Activated CD8-positive, alpha-beta memory T cell treated with anti-CD3 and anti-CD28 coated beads, Interleukin-2, amount 10 ng/mL, durations not matched to agents 7 days and 5 days (primary cell): ENCODE measurements at places on chromosomes 11 and 22.

DNA sequence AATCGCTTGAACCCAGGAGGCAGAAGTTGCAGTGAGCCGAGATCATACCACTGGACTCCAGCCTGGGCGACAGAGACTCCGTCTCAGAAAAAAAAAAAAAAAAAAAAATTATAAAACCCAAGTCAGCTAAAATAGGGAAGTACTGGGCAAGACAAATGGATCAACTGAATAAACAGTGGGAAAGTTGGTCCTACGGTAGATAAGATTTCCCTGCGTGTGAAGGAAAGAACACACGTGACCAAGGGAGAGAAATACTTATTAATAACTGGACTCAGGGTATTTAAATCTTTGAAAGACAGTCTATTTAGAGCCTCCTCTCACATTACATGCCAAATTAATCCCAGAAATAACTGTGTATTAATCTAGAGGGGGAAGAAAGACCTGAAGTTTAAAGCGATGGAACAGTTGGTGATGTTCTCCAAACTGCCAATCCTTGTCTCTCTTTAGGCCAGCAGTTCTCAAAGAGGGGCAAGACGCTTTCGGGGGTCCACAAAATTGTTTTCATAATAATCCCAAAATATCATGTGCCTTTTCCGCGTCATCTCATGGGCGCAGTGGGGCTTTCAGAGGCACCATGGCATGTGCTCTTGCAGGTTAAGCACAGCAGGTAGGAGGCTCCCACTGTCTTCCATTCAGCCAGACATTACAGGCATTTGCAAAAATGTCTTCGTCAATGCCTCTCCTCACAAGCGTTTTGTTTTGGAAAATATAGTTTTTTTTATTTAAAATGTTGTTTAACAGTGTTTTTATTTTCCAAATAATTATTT is 6.6 kb downstream of the RTL6 start:
- no peak overlapping the region for H3K4me3 ChIP-seq
- DNase-seq = no peak
- peaks cover 22% of the 10 kb centered on the region for H3K4me1 ChIP-seq
- no peak overlapping the region for H3K27ac ChIP-seq
- H3K36me3 ChIP-seq = peaks cover 1% of the 10 kb centered on the region

DNA sequence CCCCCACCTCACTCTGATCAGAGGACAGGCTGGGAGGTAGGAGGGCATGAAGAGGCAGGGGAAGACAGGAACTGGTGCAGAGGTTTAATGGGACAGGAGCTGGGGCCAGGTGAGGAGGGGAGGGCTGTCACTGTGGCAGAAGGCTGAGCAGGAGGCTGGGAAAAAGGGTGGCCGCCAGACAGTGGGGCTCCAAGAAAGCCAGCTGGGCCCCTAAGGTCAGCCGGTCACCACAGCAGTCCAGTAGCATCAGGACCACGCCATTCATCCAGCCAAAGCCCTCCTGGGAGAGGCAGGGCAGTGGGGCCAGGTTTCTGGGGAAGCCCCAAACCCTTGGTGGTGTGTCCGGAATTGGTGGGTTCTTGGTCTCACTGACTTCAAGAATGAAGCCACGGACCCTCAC is 8.5 kb upstream of the TREH start:
- H3K36me3 ChIP-seq = no peaks in the 10 kb centered on the region
- no peak overlapping the region for H3K27ac ChIP-seq
- DNase-seq = no peak
- peaks cover 25% of the 10 kb centered on the region for H3K27me3 ChIP-seq

DNA sequence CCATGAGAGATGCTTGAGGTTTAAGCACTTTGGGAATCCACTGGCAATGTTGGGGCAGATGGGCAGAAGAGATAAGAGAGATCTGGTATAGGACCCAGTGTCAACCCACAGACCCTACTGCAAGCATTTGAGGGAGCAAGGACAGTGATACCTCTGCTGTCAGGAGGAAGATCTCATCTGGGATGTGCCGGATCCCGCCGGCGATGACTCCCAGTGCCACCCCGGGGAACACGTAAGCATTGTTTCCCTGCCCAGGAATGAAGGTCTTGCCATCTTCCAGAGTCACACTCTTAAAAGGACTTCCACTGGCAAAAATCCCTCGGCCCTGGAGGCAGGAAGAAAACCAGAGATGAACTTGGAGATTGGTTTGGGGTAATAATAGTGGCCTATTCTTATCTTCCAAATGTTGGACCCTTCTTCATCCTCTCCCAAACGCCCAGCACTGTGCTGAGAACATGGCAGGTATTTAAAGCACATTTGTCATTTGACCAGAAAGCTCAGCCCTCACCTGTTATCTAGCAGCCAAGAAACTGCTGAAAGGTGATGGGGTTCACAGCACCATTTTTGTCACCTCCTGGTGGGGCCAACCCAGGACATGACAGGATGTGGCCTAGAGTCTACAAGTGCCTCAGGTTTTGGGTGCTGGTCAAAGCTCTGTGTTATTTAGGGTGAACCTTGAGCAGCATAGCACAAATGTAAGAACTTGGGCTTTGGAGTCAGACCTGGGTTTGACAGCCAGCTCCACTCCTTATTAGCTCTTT is 71.7 kb downstream of the CCDC81 start:
- H3K27ac ChIP-seq = peak overlapping the region; percentile 67
- H3K4me3 ChIP-seq = no peak overlapping the region
- DNase-seq = peak; percentile 78
- H3K4me1 ChIP-seq = peaks cover 21% of the 10 kb centered on the region
- H3K36me3 ChIP-seq = peaks cover 10% of the 10 kb centered on the region

- peaks cover 51% of the 10 kb centered on the region for H3K4me1 ChIP-seq
- peaks cover 24% of the 10 kb centered on the region for H3K36me3 ChIP-seq
- H3K4me3 ChIP-seq = no peak overlapping the region
- H3K27me3 ChIP-seq = no peaks in the 10 kb centered on the region
Measured at GRCh38 chr11:74001822-74002286, 7.0 kb downstream of the UCP3 start.

GRCh38 chr22:29519996-29520395 is 33.6 kb downstream of the THOC5 start:
- no peak overlapping the region for H3K27ac ChIP-seq
- no peak overlapping the region for H3K4me3 ChIP-seq
- DNase-seq = no peak
- peaks cover 46% of the 10 kb centered on the region for H3K36me3 ChIP-seq

GRCh38 chr22:29204455-29205183 is 1.1 kb upstream of the EMID1 start:
- H3K4me1 ChIP-seq = peaks cover 32% of the 10 kb centered on the region
- H3K36me3 ChIP-seq = no peaks in the 10 kb centered on the region
- H3K27ac ChIP-seq = no peak overlapping the region

GRCh38 chr11:73391665-73392064 is 15.5 kb downstream of the RELT start:
- no peak overlapping the region for H3K4me3 ChIP-seq
- no peaks in the 10 kb centered on the region for H3K27me3 ChIP-seq
- peaks cover 5% of the 10 kb centered on the region for H3K36me3 ChIP-seq
- no peak overlapping the region for H3K27ac ChIP-seq
- no peak for DNase-seq
- peaks cover 12% of the 10 kb centered on the region for H3K4me1 ChIP-seq

- no peak for DNase-seq
- peaks cover 11% of the 10 kb centered on the region for H3K27me3 ChIP-seq
- peaks cover 6% of the 10 kb centered on the region for H3K4me1 ChIP-seq
- H3K4me3 ChIP-seq = no peak overlapping the region
- H3K27ac ChIP-seq = no peak overlapping the region
Measured at GRCh38 chr22:28869736-28870135, 13.6 kb upstream of the ZNRF3 start.

GRCh38 chr11:10294290-10294953 is 403 bp upstream of the SBF2 start:
- peak overlapping the region; percentile 70 for H3K4me3 ChIP-seq
- peaks cover 40% of the 10 kb centered on the region for H3K4me1 ChIP-seq
- no peak overlapping the region for H3K27ac ChIP-seq
- peaks cover 57% of the 10 kb centered on the region for H3K27me3 ChIP-seq

DNA sequence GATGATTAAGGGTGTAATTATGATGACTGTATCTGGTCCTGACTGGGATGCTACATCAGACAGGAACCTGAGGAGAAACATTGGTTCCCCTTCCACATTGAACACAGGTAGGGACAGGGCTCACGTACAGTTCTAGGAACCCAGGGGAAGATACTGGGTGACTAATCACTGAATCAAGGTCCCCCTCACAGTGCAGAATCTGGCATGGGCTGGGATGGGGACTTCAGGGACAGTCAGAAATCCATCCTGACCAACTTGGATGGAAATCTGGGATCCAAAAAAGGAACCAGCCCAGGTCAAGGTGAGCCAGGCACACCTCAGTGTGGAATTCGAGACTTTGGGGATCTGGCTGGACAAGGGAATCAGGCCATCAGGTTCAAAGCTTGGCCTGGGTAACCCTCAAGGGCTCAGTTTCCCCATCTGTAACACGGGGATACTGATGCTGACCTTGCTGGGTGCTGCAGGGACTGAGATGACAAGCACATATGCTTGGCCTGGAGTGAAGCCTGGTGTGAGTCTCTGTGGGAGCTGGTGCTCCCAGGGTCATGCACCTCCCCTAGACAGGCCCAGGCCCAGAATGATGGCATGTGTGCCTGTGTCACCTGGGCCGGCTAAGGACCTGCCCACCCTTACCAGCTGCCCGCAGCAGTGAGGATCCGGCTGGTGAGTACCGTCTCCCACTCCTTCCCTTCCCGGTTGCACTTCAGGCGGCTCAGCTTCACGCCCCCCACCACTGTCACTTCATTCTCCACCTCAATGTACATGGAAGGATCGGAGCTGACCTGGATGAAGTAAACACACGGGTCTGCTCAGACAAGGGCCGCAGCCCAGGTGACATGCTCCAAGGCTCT is 67.4 kb upstream of the CLTCL1 start:
- H3K4me3 ChIP-seq = no peak overlapping the region
- DNase-seq = no peak
- peaks cover 28% of the 10 kb centered on the region for H3K36me3 ChIP-seq
- H3K4me1 ChIP-seq = no peaks in the 10 kb centered on the region
- H3K27me3 ChIP-seq = no peaks in the 10 kb centered on the region

DNA sequence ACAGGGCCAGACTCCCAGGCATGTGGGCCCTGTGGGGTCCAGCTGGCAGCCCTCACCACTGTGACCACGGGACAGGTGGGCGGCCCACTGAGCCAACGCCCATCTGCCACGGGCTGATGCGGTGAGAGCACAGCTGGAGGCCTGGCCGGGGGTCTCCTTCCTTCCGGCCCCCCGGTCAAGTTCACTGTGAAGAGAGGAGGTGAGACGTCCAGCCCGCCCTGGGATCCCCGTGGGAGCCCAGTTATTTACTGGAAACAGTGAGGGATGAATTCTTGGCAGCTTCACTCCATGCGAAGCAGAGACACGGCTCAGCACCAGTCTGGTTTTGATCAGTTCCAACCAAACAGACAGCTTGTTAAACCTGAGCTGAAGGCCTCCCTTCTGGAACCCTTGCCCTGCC is 38.7 kb downstream of the WNT11 start:
- peaks cover 29% of the 10 kb centered on the region for H3K4me1 ChIP-seq
- H3K27ac ChIP-seq = no peak overlapping the region
- H3K36me3 ChIP-seq = no peaks in the 10 kb centered on the region
- no peak for DNase-seq
- no peak overlapping the region for H3K4me3 ChIP-seq
- peaks cover 13% of the 10 kb centered on the region for H3K27me3 ChIP-seq

GRCh38 chr11:29996016-29996415 is 20.8 kb downstream of the KCNA4 start:
- no peak for DNase-seq
- H3K27ac ChIP-seq = no peak overlapping the region
- no peaks in the 10 kb centered on the region for H3K27me3 ChIP-seq
- no peaks in the 10 kb centered on the region for H3K36me3 ChIP-seq
- no peak overlapping the region for H3K4me3 ChIP-seq

DNA sequence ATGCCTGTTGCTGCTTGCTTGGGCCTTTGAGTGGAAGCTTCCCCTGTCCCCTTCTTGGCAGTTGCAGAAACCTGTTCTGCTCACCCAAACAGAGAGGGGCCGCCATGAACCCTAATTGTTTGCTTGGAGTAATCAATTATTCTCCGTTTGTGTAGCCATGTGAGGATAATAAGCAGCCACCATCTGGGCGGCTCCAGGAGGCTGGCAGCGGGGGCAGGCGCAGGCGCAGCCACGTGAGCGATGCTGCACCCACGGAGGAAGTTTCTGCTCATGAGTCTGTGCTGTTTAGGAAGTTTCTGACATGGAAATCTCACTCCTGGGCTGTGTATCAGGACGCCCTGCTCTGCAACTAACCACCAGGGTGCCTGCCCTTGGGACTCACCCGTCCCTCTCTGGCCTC is 90.1 kb downstream of the MPPED1 start:
- H3K36me3 ChIP-seq = no peaks in the 10 kb centered on the region
- DNase-seq = no peak
- H3K27ac ChIP-seq = no peak overlapping the region
- no peaks in the 10 kb centered on the region for H3K27me3 ChIP-seq
- no peaks in the 10 kb centered on the region for H3K4me1 ChIP-seq

GRCh38 chr11:31809541-31809856 is 1.6 kb downstream of the PAX6 start:
- peaks cover 30% of the 10 kb centered on the region for H3K4me1 ChIP-seq
- peaks cover 2% of the 10 kb centered on the region for H3K36me3 ChIP-seq

- peak; percentile 68 for DNase-seq
- peak overlapping the region; percentile 48 for H3K4me3 ChIP-seq
Measured at GRCh38 chr22:20463324-20464095, 25.9 kb upstream of the SCARF2 start.

DNA sequence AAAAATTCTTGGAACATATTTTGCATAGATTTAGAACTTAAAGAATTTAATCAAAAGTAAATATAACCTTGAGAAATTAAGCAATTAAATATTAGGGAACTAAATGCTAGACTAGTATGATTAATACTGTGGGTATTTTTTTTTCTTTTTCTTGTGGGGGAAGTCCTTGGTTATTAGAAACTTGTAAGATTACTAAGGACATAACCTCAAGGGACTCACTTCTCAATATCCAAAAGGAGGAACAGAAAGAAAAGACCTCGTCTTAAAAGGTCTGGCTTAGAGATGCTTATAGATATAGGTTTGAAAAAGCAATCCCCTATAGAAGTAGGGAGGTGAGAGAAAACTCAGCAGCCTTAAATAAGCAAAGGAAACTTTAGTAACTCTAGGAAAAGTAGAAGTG is 368.5 kb downstream of the INSC start:
- no peak for DNase-seq
- no peaks in the 10 kb centered on the region for H3K36me3 ChIP-seq
- H3K4me1 ChIP-seq = no peaks in the 10 kb centered on the region
- no peak overlapping the region for H3K4me3 ChIP-seq
- H3K27ac ChIP-seq = no peak overlapping the region

- DNase-seq = no peak
- peaks cover 4% of the 10 kb centered on the region for H3K4me1 ChIP-seq
- H3K27ac ChIP-seq = no peak overlapping the region
- H3K36me3 ChIP-seq = no peaks in the 10 kb centered on the region
Measured at GRCh38 chr22:45503050-45503815, 550 bp downstream of the FBLN1 start.

DNA sequence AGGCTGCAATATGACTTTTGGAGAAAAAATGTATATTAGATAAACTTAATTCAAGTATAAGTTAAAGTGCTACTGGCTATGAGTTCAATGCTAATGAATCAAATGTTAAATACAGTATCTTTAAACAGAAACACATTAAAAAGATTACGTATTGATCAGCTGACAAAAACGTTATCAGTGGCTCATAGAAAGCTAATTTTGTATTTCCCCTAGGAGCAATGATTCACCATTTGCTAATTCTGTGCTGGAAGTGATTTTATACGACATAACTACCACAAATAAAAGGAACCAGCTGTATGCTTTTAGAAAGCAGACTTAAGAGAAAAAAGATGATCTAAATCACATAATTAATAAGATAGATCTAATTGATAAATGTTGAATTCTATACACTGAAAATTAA is 43.6 kb downstream of the MRE11 start:
- H3K27ac ChIP-seq = no peak overlapping the region
- H3K36me3 ChIP-seq = peaks cover 19% of the 10 kb centered on the region
- H3K4me3 ChIP-seq = no peak overlapping the region
- H3K27me3 ChIP-seq = no peaks in the 10 kb centered on the region

GRCh38 chr22:26986884-26987283 is 329.5 kb downstream of the MIAT start:
- H3K36me3 ChIP-seq = no peaks in the 10 kb centered on the region
- no peak overlapping the region for H3K4me3 ChIP-seq
- DNase-seq = no peak
- no peaks in the 10 kb centered on the region for H3K27me3 ChIP-seq
